ENCODE measurements at places on chromosomes 11 and 22.

GRCh38 chr11:16289541-16289940, 66.8 kb downstream of the SOX6 start:
- no peak for DNase-seq

DNA sequence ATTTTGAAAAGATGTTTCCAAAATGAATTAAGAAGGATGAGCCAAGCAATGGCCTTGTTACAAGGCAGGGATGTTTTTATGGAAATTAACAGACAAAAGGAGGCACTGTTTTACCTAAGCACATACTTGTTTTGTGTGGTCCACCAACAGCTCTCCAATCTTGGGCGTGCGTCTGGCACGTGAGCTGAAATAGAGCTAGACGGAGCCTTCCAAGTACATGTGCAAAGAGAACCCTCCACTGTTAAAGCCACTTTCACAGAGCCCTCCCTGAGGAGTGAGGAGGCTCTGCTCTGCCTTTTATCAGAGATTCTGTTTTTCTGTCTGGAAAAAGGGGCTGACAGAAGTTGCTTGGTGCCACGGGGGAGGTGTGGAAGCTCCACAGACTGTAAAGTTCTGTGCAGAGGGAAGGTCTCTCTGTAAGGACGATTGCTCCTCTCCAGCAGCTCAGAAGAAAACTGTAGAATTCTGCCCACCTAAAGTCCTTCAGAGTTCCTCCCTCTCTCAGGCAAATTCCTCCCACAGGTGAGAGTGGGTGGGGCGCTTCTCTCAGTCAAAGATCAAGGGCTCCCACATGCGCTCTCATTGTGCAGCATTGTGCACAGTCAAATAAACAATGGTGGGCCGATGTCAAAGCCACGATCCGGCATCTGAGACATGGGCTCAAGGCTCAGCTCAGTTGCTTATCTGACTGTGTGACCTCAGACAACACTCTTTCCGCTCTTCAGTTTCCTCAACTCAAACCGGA, 92.6 kb upstream of the CSNK2A3 start:
- DNase-seq = no peak

GRCh38 chr11:74332291-74332690, 20.9 kb upstream of the P4HA3 start:
- no peak for DNase-seq

DNA sequence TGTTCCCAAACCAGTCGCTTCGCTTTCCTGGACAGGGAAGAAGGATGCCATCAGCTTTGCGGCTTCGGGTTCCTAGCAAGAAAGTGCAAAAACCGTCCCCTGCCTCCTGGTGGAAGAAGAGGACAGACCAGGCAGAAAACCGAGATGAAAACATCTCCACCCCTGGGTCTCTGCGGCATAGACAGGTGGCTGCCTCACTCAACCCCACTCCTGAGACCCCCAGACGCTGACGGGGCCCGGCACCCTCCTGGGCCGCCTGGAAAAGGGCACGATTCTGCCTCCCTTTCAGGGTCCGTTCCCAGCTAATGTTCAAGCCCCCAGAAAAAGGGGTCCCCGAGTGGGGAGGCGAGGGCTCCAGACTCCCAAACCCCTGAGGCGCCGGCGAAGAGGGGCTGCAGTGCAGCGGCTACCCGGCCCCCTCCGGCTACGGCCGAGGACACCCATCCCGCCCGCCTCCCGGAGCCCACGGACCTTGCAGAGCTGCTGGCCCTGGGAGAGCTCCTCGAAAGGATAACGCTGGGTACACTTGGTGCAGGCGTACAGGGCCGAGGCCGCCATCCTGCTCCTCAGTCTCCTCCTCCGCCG, 569 bp downstream of the FAM76B start:
- no peak for DNase-seq

DNA sequence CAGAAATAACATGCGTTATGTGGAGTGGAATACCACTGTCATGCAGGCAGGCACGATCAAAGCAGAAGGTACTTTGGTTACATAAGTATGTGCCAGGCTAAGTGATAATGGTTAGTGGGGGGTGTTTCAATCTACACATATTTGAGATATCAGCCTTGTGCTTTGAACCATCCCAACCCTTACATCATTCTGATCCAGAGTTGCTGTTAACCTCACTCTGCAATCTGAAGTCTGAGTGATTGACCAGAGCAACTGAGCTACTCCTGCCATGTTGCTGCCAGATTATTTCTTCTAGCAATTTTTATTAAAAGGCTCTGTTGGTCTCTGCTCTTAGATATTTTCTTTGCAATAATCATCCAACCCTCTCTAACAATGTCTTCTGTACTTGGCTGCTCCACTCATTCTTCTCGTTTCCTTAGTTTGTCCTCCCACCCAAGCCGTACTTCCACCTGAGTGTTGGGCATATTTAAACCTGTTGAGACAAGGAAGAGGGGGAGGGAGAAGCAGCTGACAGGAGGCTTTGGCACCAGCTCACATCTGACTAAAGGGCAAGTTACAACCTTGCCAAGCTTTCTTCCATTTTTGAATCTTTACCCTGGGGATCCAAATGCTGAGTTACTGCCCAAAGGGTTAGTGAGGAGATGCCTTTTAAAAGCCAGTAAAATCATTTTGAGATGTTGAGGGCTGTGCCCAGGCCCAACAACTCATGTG, 114.1 kb upstream of the SESN3 start:
- no peak for DNase-seq

DNA sequence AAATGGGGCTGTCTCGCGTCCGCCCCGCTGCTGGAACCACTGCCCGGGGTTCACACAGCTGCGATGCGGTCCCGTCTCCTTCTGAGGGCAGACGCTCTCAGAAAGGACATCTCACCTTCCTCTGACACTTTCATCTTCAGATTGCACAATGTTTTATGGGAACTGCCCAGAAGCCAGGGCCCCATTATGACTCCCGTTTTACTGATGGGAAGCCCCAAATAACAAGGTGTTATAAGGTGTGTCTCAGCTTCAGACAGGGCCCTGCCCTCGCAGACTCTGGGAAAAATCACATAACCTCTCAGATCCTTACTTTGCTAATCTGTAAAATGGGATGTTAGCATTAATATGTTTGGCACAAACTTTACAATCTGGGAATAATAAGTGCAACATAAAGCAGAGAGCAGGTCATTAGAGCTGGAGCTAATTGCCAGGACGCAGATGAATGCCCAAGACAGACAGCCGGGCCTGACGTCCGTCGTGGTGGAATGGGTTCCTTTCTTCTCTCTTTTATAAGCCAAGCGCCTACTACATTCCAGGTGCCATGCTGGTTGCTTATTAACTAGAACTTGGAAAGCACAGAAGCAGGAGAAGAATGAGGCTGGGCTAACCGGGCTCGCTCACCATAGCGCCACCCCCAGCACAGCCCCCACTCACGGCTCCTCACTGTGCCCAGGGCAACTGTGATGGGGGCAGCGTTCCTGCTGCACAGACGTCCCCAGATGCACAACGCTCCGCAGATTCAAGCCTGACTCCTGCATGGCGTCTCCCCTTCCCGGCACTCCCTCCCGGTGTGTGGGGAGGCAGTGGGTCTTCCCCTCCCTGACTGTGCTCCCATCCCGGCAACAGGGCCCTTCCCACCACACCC, 43.8 kb downstream of the TRMU start:
- DNase-seq = no peak

DNA sequence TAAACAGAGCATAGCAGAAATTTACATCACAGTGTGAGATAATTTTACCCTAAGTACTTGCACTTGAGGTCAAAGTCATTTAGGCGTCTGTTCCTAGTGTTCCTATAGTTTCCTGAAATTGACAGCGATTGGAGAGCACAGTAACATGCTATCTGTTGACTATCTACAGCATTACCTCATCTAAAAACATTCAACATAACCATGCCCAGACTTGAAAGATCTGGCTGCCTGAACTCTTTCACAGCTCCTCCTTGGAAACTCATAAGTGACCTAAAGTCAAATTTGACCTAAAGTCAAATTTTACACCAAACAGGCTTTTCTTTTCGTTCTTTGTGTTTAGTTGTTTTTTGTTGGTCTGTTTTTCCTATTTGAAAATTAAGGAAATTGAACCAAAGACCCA, 233.8 kb upstream of the UBASH3B start:
- no peak for DNase-seq

DNA sequence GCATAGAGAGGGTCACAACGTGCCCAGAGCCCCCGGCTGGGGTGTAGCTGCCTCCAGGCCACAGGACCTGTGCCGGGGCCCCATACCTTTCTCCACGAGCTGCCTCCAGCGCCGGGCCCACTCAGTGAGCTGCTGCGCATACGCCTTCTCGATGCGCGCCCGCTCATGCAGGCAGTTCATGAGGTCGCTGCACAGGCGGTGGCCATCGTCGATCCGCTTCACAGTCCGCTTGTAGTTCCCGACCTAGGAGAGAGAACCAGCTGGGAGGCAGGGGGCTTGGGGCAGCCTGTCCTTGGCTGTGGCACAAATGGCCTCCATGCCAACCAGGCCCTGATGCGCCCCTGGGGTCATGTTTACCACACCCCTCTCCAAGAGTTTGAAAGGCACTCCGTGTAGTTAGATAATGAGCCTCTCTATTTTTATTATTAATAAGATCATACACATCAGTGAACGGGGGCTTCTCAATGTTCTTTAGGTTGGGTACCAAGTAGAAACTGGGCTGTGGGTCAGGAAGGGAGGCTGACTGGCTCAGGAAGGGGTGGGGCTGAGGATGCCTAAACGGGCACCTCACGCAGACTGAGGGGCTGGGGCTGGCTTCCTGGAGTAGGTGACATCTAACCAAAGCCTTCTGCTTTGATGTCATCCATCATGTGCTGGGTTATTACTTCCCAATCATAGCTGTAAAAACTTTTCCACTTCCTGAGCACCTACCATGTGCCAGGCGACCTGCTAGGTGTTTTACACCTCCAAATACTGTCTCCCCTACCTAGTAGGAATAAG, 36.5 kb upstream of the ARFGAP3 start:
- DNase-seq = no peak

GRCh38 chr11:66951927-66952337, 6.3 kb downstream of the PC start:
- DNase-seq = no peak

- no peak for DNase-seq
These were observed 7.3 kb downstream of the MN1 start for GRCh38 chr22:27794226-27794625.

- DNase-seq = peak; percentile 16
These were observed 1.4 kb downstream of the RCE1 start for GRCh38 chr11:66844496-66845142.
